ENCODE measurements at places on chromosomes 2 and 18.

- no peak for DNase-seq
Measured at GRCh38 chr2:88032070-88032702, 15.8 kb upstream of the RNU2-63P start.

- no peak for DNase-seq
Measured at GRCh38 chr2:148479398-148479797, 165.2 kb upstream of the EPC2 start.

DNA sequence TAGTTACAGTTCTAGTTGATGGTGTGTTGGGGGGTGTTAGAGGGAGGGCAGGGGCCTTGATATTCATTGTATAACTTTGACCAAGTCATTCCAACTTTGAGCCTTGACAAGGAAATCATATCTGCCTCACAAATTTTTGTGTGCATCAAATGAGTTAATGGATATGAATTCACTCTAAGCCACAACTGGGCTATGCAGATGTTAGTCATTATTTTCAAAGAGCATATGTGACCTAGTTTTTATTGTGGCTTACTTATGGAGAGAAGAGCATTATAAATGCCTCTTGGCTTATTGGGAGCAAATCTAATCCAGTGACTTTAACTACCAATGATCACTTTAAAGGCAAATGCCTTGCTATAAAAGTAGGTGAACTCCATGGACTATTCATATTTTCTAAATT, 250.2 kb downstream of the LPIN1 start:
- DNase-seq = no peak

DNA sequence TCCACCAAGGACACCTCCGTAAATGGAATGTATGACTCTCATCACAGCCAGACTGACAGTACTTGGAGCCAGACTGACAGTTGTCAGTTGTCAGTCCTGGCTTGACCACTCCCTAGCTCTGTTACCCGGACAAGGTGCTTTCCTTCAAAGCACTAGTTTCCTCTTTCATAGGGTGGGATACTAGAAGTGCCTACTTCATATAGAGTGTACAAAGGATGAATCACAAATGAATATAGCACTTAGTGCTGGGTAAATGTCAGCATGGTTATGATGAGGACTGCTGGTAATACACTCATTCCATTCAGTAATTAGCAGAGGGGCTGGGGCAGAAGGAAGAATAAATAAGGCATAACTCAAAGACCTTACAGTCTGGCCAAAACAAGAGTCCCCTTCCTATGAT, 91.4 kb downstream of the ARL4C start:
- DNase-seq = no peak

GRCh38 chr2:20933714-20934113, 110.2 kb downstream of the APOB start:
- DNase-seq = no peak

DNA sequence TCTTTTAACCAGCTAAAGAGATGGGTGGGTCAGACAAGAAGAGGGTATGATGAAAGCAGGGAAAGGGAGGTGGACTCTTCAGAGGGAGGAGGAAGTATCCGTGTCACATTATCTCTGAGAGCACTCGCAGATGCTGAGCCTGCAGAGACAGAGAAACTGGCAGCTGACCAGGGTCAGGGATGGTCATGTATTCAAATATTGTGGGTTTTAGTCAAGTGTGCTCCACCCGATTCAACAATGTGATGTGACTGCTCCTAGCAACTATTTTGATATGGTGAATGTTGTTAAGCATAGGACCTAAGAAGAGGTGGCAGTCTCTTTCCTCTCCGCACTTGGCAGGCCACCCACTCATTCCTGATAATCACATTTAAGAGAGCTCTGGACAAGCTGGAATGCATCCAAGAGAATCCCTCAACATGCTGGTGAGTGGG, 1.3 kb upstream of the CLIP4 start:
- DNase-seq = peak; percentile 86

- no peak for DNase-seq
Measured at GRCh38 chr18:13377496-13377895, 158.9 kb downstream of the LDLRAD4 start.

DNA sequence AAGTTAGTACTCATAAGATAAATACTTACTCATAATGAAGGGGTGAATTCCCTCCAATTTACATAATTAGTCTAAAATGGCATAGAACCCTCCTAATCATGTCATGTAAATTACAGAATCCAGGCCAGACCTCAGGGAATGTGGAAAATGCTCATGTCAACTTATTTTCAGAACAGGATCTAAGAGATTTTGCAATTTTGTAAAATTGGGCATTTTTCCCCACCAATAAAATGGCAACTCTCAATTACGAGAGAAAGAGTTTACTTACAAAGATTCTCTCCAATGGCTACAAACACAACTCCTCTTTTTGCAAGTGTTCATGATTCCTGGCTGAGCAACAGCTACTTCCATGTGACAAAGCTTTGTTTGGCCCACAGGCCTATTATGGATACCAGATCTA, 33.8 kb upstream of the SP5 start:
- DNase-seq = no peak

DNA sequence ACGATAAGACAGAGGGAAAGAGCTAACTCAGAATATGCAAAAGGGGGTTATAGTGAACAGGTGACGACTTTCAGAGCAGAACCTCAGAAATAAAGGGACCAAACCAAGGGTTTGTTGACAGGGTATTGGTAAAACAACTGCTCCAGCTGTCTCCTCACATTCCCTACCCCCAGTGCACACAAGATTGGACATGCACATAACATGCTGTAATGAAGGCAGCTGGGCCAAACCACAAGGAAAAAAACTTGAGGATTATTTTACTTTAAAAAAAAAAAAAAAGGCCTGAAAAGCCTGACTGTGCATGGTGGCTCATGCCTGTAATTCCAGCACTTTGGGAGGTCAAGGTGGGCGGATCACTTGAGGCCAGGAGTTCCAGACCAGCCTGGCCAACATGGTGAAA, 3.5 kb downstream of the RBM43 start:
- peak; percentile 88 for DNase-seq

DNA sequence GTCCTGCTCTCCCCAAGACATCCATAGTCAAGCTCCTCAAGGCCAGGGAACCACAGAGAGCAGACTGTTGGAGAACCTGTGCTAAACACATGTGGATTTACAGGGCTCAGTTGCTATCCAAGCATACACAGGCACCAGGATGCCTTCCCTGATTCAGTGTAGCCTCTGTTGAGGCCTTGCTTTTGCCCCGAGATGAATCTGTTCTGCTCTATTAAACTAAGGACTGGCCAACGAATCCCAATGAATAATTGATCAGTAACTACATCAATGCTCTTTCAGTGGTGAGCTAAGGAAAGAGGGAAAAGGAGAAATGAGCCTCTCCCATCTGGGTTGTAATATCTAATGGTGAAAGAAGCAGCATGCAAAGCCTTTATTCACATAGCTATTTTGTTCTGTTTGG, 58.7 kb upstream of the SPTBN1 start:
- no peak for DNase-seq

DNA sequence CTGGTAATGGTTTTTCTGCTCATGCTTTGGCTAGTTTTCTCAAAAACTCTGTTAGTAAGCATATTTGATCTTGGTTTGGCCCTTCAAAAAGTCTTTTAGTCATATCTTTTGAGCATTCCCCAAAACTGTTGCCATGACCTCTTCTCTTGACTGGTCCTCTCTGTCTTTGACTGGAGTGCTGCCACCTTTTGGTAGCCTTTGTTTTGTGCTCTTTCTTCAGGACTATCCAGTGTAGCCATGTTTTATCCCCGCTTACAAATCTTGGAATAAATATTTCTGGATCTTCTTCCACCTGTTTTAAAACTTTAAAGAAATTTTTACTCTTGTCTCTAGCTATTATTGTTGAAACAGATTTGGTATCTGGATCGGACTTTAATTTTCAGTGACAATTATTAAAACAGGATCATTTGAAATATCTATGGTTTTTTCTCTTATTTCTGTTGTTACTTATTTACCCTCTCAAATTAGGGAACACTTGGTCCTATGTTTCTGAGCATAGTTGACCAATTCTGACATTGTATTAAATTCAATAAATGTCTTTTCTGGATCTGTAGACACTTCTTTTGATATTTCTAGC, 965 bp upstream of the ELOA2 start:
- peak; percentile 38 for DNase-seq

DNA sequence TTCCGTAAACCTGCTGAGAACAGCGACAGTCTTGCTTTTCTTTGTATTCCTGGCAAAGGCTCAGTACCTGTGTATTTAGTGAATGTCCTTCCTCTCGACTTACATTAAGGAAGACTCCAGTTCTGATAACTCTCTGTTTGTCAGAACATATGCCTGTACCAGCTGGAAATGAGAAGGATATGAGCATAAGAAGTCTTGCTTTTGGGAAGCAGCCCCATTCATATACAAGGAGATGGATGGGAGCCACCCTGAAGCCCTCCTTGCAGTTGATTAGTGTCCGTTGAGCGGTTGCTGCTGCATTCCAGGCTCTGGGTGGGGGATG, 59.8 kb downstream of the SH3BP4 start:
- DNase-seq = no peak

- no peak for DNase-seq
Measured at GRCh38 chr2:164935118-164936101, 19.9 kb downstream of the SLC38A11 start.

DNA sequence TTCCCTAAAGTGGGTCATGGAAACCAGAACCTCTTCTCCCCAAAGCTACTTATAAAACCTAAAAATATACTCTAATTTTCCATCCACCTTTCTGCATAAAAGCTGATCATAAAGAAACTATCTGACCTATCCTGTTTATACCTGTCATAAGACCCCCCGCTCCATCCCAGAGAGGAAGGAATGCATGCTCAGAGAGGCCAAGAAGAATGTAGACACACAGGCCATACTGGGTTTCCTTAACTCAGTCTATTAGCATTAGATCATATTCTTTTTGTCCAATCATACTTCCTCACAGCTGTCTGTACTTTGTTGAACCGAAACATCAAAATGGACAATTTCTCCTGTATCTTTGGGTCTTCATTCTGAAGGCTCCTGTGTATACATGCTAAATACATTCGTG, 52.3 kb downstream of the B3GNT2 start:
- DNase-seq = peak; percentile 15

DNA sequence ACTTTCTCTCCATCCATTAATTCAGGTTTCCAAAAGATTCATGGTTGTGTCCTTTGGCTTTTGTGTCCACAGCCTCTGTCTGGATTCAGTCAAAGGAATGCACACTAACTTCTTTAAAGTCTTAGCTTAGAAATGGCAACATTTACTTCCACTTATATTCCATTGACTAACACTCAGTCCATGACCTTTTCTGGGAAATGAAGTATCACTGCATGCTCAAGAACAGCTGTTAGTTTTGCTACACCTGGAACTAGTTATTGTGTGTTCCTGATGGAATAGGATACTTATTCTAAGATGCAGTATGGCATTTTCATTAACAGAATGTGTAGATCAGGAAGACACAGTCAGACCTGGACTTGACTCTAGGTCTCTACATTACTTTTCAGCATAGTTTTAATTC, 88.8 kb downstream of the KYNU start:
- no peak for DNase-seq

GRCh38 chr2:219851801-219852481, 224.5 kb downstream of the SLC4A3 start:
- peak; percentile 78 for DNase-seq

- DNase-seq = no peak
Measured at GRCh38 chr2:98060277-98060676, 26.7 kb upstream of the VWA3B start.

DNA sequence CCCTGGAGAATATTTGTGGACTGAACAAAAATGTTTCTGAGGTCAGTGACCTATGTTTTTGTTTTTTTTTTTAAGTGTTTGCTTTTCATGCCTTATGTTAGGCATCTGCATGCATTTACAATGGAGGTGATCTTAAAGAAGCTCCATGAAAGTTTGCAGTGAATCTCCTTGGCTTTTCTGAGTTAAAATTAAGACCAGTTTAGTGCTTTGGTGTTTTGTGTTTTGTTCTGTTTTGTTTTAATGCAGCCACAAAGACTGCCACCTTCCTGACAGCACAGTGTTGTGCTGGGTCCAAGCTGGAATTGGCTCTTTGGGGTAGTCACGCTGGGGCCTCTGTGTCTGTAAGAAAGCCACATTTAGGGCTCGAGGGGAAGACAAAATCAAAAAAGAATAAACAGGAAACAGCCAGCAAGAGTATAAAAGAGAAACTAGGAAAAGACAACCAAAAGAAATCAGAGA, 396.2 kb downstream of the ARHGAP15 start:
- DNase-seq = no peak

DNA sequence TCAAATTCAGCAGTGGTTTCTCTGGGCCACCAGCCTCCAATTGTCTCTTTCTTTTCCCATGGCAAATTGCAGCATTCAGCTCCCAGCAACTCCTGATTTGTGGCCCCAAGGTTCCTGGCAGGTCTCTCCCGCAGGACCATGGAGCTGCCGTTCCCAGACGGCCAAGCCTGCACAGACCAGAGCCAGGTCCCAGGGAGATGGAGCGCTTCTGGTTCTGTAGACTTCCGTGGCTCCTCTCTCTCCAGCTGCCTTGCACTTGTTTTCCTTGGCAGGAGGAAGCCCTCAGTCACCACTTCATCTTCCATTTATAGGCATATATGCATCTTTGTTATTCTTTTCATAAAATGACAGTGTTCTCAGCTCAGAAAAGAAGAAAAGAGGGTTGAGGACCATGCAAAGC, 21.7 kb downstream of the TNP1 start:
- DNase-seq = no peak

GRCh38 chr2:212357606-212358005, 181.0 kb downstream of the ERBB4 start:
- no peak for DNase-seq

GRCh38 chr2:30425326-30425725, 21.7 kb upstream of the LCLAT1 start:
- DNase-seq = peak; percentile 43

DNA sequence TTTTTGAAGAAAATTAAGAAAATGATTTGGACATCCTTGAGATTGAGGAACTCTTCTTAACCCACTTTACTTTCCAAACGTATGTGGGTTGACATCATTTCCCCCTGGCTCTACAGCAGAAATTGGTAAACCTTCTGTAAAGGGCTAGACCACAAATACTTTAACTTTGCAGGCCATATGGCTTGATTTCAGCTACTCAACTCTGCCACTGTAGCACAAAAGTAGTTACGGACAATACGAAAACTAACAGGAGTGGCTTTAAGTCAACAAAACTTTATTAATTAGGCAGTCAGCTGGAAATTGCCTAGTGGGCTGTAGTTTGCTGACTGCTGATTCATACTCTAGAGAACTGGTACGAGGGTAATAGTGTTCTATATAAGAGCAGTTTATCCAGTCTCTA, 83.2 kb upstream of the DTNB start:
- no peak for DNase-seq

DNA sequence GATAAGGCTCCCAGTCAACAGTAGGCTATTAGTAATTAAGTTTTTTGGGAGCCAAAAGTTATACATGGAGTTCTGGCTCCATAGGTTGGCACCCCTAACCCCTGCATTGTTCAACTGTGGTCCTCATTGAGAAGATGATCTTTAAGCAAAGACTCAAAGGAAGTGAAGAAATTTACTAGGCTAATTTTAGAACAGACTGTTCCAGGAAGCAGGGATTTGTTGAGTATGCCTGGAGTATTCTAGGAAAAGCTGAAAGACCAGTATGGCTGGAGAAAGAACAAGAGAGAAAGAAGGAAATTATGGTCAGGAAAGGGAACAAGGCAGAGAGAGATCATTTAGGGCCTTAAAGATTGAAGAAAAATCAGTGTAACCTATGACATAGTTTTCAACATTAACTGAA, 125.1 kb downstream of the PMAIP1 start:
- no peak for DNase-seq
